Fibroblast of the aortic adventitia (primary cell): ENCODE measurements at places on chromosomes 5 and 9.

- no peak for DNase-seq
These were observed 11.1 kb upstream of the TTC23L start for GRCh38 chr5:34827588-34828506.

GRCh38 chr5:133232011-133232410 lies 180.2 kb downstream of the HSPA4 start:
- no peak for DNase-seq

- no peak for DNase-seq
These were observed 21.2 kb downstream of the ENC1 start for GRCh38 chr5:74619308-74619707.

GRCh38 chr5:60354311-60354710 lies 345.7 kb downstream of the DEPDC1B start:
- DNase-seq: no peak

- no peak for DNase-seq
These were observed 42.8 kb downstream of the TIMD4 start for GRCh38 chr5:156920042-156920860.

- DNase-seq: no peak
These were observed 209.7 kb upstream of the PRR16 start for GRCh38 chr5:120254385-120254784.

DNA sequence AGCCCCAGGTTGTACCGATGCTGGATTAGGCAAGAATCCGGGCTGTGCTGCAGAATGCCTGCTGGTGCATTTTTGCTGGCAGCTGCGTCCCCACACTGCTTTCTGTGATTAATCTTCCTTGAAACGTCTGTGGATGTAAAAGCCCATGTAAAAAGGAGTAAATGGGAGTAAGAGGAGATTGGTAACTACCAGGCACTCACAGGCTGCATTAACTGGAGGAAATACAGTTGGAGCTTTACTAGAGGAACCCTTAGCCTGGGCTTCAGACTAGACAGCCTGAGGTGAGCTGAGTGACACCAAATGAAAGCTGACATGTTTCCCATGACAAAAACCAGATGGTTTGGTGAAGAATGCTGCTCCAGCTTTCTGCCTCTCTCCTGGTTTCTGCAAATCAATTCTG lies 190.4 kb upstream of the GAS1 start:
- DNase-seq: no peak

GRCh38 chr5:172853355-172853975 lies 19.4 kb downstream of the ERGIC1 start:
- peak; percentile 85 for DNase-seq

- no peak for DNase-seq
These were observed 63.4 kb upstream of the HMHB1 start for GRCh38 chr5:143748516-143748915.

DNA sequence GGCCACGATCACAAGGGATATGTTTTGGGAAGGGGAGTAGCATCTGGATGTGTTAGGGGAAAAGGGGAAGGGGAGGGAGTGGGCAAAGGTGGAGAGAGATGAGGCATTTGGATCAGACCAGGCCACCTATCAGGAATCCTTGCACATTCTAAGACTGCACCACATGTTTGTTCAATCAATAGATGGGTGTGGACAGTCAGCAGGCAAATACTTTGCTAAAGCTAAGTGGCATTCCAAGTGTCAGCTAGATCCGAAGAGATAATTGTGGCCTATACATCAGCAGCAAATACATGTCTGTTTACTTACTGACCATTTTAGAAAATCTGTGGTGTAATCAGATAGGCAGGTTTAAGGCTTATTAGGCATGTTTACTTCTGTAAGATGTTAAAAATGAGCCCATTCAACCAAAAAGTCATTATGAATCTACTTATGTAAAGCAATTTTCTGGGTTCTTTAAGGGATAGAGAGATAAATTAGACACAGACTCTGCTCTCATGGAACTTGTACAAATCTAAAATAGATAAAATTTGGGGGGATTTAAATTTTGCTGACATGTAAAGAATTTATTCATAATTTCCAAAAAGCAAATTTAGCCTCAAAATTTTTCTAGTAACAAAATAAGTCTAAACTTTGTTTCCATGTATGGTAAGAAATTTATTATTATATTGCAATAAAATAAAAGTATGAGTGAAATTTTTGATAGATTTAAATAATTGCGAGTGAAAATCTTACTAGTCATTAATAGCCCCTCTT lies 107.3 kb downstream of the SNCAIP start:
- DNase-seq: no peak

DNA sequence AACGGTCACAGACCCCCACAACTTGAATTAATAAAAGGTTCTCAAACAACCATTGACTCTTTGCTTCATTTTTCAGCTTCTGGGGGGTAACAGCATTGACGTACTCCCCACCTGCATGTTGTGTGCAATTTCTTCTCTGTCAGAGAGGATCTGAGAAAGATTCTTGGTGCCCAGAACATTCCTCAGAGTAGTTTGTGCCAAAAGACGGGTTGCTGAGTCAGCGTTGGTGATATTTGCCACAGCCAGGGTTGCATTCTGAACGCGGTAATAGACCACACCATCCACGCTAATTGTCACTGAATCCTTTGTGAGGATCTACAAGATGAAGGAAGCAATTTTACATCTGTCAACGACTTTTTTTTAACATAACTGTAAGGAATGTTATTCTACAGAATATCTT lies 21.0 kb downstream of the STOM start:
- no peak for DNase-seq

- no peak for DNase-seq
These were observed 151.5 kb downstream of the DCP2 start for GRCh38 chr5:113128082-113128481.

DNA sequence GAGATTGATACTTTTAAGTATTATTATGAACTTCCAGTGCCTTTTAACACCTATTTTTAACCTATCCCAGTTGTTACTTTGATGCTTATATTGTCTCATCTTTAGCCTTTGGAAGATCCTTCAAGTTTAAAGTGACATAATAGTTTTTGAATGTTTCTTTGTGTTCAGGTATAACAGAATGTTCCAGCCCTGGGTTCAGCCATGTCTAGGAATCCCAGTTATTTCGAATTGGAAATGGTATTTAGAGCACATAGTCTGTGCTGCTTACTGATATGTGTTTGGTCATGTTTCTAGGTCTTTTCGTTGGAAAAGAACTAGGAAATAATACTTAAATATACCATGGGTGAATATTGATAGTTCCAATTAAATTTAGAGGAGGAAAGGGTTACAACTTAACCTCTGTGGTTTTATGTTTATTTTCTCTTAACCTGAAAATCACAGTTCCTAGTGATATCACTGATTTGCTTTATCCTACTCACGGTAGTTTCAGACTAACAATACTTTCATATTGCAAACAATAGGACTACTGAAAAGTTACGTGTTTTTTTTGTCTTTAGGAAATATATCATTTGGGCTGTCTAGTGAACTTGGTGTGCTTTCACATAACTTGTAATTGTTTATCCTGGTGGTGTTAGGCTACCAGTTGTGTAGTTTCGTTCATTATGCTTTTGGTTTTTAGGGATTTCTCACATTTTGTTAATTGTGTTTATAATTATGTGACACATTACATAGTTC lies 37.8 kb downstream of the UHRF2 start:
- no peak for DNase-seq

GRCh38 chr5:176658817-176659511 lies 11.7 kb downstream of the TSPAN17 start:
- DNase-seq: peak; percentile 57

DNA sequence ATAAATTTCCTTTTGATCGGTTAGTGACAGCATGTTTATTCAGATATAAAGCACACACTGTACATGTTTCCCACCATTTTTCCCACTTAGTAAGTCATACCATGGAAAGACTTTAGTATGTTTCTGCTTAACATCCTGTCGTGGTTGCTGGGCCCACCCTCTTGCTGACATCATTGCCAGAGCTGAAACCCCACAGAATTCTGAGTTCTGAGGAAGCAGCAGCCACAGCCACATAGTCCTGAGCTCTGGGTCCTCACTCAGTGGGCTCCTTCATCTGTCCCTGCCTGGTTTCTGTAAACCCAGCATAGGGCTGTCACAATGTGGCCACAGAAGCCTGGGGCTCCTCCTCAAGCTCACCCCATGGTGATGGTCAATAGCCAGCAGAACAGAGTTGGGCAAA lies 441.5 kb downstream of the ENC1 start:
- peak; percentile 40 for DNase-seq

- no peak for DNase-seq
These were observed 69.8 kb downstream of the UBE2QL1 start for GRCh38 chr5:6518298-6519057.

- no peak for DNase-seq
These were observed 40.1 kb upstream of the UBAC1 start for GRCh38 chr9:136001231-136001630.

- no peak for DNase-seq
These were observed 28.2 kb downstream of the AQP7 start for GRCh38 chr9:33374190-33374589.

GRCh38 chr5:73948720-73949119 lies 322.7 kb downstream of the ARHGEF28 start:
- peak; percentile 51 for DNase-seq

GRCh38 chr9:98215271-98215670 lies 22.8 kb upstream of the CORO2A start:
- DNase-seq: no peak

DNA sequence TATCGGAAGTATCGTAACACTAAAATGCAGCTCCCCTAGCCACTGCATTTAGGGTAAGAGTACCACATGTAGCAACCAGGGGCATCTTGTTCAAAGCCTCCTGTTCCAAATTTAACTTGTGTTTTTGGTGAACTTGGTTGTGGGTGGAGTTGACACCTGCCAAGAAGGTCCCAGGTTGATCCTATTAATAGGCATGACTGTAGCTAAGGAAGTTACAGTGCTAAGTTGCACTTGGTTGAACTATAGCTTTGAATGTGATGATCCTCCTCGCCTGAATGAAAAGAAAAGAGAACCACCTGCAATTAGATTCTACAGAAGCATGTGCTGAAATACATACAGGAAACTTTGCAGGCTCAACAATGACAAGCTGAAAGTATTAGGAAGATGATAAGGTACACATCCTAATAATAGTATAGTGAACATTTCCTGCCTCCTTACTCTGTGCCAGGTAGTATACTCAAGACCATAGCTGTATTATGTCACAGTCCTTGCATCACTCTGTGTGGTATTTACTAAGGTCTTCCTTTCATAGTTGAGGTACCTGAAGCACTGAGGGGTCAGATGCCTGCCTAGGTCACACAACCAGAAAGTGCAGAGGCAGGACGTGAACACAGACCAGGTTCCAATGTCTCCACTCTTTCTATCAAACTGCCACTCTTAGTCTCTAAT lies 64.5 kb upstream of the PIP5K1B start:
- no peak for DNase-seq

DNA sequence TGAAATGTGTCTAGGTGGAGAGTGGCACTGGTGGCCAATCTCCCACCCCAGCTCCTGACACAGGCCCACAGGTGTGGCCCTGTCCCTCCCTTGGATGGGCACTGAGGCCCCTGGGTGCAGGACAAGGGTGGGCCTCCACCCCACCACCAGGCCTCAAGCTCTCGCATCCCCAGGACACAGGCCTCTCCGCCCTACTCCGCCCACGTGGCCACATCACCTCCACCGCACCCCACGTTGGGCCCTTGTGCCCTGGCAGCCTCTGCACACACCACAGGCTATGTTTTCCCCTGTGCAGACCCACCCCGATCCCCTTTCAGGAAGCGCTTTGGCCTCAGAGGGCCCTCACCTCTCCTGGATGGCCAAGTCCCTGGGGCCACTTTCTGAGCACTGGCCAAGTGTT lies 54.7 kb downstream of the SECISBP2 start:
- DNase-seq: no peak

DNA sequence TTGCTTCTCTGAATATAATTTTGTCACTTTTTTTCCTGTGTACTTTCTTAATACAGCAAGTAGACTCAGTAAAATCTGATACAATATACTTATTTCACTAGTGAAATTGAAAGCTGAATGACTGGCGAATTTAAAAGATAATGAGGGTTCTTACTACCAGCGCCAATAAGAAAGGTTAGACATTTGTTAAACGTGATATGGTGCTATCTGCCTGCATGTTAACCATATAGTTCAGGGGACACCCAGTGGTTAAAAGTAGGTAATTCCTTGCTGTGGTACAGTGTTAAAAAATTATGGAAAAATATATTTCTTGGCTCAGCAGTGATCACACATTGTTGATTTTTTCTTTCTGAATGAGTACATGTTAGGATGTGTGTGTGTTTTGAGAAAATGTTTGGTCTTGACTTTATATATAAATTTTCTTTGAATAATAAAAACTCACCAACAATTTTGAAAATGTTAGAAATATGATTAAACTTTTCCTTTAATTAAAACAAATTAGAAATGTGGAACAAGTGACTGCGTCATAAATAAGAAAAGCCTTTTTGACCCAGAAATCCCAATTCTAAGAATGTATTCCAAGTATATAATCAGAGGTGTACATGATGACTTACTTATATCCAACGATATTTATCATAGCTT lies 25.8 kb downstream of the CAST start:
- DNase-seq: peak; percentile 79

DNA sequence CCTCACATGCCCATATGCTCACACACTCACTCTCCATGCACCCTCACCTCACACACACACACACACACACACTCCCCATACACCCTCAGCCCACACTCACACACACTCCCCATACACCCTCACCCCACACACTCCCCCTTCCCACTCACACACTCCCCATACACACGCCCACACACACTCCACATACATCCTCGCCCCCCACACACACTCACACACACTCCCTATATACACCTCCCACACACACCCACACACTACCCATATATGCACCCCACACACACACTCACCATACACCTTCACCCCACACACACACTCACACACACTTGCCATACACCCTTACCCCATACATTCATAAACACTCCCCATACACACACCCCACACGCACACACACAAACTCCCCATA lies 550.7 kb upstream of the DAP start:
- no peak for DNase-seq

GRCh38 chr9:114061292-114061691 lies 16.8 kb downstream of the AMBP start:
- no peak for DNase-seq

GRCh38 chr5:156201788-156202403 lies 125.1 kb upstream of the SGCD start:
- DNase-seq: no peak

DNA sequence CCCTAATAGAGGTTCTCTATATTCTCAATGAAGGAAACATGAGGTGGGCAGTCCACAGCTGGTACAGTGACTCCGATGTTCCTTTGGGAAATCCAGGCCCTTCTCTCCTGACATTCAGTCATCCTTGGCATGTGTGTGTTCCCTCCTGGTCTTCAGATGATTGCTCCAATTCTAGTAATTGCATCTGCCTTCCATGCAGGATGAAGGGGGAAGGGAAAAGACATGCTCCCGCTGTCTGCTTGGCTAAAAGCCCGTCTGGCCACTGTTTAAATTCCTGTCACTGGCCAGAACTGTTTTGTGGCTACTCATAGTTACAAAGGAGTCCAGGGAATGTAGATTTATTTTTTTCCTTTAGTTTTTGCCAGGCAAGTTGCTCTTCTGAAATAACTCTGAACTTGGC lies 65.0 kb downstream of the MAST4 start:
- DNase-seq: peak; percentile 83

GRCh38 chr5:87282269-87282668 lies 14.6 kb downstream of the RASA1 start:
- no peak for DNase-seq

- no peak for DNase-seq
These were observed 65.7 kb upstream of the ZNF462 start for GRCh38 chr9:106797299-106797698.
